DMS53 (cell line): ENCODE measurements at places on chromosomes 11 and 22.

GRCh38 chr22:45131749-45132148 is 32.0 kb upstream of the NUP50 start:
- no peak for DNase-seq

DNA sequence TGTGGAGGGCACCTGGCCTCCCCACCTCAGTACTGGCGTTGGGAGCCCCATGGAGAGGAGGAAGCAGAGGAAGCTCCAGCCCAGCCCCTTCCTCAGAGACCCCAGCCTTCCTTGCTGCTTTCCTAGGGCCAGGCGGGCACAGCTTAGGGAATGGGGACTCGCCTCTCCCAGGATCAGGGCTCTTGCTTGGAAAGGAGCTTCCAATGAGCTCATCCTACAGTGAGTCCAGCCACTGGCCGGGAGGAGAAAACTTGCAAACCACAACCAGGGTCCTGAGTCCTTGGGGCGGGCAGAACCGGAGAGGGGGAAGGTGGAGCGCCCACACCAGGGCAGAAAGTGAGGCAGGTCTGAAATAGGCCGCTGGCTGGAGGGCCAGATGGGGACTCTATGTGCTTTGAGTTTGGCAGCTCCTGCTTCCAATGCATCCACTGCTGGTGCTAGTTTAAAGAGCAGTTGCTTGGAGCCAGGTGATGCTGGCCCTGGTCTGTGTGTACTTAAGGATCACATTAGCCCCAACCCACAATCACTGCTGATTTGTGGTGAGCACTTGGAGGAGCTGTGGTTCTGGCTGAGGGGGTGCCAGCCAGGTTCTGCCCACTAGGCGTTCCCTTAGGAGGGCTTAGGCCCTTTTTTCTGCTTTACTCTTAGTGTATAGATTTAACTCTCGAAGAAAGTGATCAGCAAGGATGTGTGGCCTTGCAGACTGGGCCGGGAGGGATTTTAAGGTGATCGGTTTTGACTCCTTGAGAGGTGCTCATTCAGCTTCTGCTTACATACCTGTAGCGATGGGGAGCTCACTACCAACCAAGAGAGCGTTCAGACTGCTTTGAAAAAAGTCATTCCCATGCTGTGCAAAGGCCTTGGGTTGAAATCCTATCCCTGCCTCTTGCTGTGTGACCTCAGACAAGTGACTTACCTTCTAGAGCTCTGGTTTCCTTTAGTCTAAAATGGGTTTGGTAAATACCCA is 81.9 kb downstream of the TP53I11 start:
- DNase-seq, result no peak

DNA sequence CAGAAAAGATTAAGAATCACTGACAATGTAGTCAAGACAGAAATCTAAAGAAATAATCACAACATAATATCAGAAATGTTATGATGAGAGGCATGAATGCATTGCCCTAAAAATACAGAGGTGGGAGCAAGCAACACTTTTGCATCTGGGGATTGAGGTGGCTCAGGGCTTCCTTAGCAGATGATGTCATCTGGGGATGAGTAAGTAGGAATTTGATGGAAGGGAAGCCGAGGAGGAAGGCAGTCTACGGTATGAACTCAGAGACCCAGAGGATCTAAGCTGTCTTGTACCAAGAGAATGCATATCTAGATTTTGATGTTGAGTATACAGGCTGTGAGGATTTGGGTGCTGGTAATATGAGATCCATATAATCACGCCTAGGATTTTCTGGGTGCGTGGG is 193.0 kb upstream of the SNX19 start:
- DNase-seq, result no peak

DNA sequence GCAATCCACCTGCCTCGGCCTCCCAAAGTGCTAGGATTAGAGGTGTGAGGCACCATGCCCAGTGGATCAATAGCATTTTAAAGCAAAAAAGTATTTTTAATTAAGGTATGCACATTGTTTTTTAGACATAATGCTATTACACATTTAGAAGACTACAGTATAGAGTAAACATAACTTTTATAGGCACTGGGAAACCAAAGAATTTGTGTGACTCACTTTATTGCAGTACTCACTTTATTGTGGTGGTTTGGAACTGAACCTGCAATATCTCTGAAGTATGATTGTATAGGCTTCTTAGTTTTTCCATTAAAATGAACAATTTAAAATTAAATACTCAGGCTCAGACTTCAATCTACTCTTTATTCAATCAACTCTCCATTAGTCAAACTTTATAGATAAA is 17.5 kb upstream of the CD3E start:
- no peak for DNase-seq

GRCh38 chr22:50672041-50672440 is 582 bp upstream of the SHANK3 start:
- DNase-seq, result no peak

GRCh38 chr11:17703951-17704350 is 15.4 kb upstream of the MYOD1 start:
- peak; percentile 34 for DNase-seq

DNA sequence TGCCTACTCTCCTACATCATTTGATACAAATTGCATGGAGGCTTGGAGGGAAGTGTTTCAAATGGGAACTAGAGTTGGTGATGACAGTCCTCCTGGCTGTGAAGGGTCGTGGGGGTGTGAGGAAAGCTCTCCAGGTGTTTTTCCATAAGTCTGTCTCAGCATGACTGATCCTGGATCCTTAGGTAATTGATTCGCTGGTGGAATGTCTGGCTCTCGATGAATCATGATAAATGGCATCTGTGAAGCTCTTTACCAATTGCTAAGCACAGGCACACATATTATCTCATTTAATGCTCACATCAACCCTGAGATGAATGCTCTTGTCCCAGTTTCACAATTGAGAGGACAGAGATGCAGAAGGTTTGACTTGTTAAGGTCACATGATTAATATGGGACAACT is 107.5 kb downstream of the PKNOX2 start:
- DNase-seq, result no peak

DNA sequence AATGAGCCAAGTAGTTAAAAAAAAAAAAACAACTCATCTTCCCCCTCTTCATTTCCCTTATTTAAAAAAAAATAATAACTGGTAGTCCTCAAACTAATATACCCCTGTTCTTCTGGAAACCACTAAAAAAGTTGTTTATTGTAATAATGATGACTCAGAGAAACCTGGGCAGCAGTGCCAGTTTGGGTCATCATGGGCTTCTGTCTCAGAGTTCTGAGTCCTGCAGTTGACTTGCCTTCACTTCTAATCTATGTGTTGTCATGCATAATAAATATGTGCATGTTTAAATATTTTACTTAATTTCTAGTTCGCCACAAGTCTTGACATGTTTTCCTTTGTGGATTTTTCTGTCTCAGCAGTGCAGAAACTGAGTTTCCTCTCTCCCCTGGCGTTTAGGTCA is 46.8 kb downstream of the PPP2R1B start:
- DNase-seq, result no peak

- DNase-seq, result no peak
Measured at GRCh38 chr11:58992489-58992888, 53.2 kb downstream of the GLYATL1 start.

DNA sequence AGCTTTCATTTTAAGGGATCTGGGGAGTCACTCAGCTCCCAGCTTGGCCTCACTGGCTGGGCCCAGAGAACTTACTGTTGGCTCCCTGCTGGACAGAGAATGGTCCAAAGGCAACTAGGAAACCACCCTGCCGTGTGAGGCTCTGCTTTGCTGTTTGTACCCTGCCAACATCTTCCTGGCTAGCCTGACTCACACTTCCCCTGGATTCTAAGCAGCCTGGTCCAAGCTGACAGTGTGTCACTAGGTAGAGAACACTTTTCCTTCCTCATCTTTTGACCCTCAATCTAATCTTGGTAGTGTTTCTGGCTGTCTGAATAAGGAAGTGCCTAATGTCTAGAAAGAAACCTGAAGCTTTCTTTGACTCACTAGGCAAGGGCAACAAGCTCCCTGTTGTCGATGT is 76.7 kb downstream of the FAR1 start:
- DNase-seq, result no peak

GRCh38 chr22:25494774-25495173 is 69.7 kb upstream of the GRK3 start:
- no peak for DNase-seq

DNA sequence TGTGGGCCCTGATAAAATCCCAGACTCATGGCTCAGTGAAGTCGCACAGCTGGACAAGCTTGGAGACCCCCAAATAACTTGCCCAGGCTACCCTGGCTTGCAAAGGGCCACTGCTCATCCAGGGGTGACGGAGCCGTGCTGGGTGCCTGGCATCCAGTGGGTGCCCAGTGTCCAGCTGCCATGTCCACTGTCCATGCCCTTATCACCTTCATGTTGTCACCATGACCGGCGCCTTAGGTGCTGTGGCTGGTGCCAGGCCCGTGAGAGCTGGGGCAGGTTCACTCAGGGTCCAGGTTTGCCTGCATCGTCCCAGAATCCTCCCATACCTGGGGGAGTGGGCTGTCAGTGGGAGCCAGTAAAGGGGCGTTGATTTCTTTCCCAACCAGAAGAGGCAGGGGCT is 57.4 kb downstream of the LRP5 start:
- DNase-seq, result peak; percentile 49

DNA sequence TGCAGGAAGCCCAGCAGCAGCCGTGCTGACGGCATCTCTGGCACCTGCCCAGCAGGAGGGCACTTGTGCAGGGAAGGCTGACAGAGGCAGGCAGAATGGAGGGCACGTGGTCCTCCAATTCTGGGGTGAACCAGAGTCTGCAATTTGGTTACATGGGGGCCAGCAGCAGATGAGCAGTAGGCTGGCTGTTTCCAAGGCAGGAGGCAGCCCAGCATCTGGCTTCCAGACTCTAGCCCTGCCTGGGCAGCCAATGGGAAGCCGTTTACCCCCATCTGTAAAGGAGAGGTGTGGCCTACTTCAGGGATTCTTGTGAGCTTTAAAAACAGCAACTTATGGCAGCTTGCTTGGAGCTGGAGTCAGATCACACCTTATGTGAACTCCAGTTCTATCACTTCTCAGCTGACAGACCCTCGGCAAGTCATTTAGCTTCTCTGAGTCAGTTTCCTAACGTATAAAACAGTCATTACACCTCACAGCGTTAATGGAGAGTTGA is 27.9 kb upstream of the RASL10A start:
- DNase-seq, result peak; percentile 2

- DNase-seq, result no peak
Measured at GRCh38 chr22:25997886-25998775, 171.1 kb upstream of the SEZ6L start.

GRCh38 chr11:44886790-44887140 is 63.9 kb downstream of the TP53I11 start:
- DNase-seq, result peak; percentile 15

DNA sequence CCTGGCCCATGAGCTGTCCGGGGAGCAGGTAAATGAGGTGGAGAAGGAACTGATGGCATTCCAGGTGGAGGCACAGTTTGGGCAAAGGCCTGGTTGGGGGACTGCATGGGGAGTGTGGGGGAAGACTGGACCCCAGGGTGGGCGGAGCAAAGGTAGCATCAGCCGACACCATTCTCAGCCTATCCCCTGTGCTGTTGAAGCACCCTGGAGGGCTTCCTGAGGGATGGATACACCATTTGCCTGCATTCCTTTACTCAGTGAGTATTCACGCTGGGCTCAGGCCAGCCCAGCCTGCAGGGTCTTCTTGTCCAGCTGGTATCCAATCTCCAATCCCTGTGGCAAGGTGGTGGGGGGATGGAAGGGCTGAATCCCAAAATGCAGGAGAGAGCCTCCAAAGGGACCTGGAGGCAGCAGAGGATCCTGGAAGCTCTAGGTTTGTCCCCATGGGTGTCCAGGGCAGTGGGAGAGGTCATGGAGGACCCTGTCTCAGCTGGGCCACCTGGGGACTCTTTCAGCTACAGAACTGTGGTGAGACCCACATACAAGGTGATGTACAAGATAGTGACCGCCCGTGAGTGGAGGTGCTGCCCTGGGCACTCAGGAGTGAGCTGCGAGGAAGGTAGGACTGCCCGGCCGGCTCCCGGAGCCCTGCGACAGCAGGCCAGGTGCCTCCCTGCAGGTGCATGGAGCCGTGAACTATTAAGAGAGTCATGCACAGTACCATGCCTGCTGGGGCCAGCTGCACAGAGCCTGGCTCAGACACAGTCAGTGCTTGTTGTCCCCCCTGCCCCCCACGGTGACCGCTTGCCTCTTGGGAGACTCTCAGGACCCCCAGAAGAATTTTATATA is 9.5 kb downstream of the EMID1 start:
- peak; percentile 8 for DNase-seq

GRCh38 chr11:114612686-114613085 is 17.1 kb upstream of the NXPE4 start:
- DNase-seq, result no peak

- DNase-seq, result peak; percentile 71
Measured at GRCh38 chr11:6258571-6259081, 1.0 kb upstream of the CCKBR start.

- peak; percentile 58 for DNase-seq
Measured at GRCh38 chr11:78370406-78371172, 47.0 kb downstream of the GAB2 start.

DNA sequence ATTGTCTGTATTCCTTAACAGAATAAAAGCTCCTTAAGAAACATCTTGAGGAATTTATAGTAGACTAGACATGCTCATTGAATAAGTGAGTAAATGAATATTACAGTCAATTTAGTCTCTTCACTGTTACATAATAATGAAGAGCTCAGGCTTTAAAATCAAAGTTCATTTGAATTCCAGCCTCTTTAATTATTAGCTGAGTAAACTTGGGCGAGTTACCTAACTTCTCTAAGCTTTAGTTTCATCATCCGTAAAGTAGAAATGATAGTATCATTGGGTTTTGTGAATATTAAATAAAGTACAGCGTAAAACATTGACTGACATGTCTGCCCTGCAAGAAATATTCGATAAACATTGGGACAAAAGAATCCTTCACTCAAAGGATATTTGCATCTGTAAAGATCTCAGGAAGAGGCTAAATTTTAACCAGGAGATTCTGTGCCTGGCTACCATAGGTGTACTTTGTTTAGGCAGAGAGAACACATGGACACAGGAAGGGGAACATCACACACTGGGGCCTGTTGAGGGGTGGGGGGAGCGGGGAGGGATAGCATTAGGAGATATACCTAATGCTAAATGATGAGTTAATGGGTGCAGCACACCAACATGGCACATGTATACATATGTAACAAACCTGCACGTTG is 15.2 kb upstream of the BBOX1 start:
- no peak for DNase-seq

DNA sequence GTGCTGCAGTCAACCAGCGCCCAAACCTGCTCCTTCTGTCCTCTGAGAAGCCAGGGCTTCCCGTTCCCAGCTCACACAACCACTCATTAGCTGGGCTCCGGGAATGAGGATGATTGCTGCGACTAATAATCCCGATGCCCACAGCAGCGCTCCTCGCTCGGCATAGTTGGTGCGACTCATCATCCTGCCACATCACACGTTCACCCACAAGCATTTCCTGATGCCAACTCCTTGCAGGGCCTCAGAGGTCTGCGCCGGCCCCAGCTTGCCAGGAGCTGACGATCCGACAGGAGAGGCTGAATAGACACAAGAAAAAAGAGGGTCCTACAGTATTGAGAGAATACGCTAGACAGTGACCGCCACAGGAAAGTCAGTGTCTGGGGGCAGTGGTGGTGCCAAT is 10.6 kb upstream of the CSNK1E start:
- DNase-seq, result no peak

DNA sequence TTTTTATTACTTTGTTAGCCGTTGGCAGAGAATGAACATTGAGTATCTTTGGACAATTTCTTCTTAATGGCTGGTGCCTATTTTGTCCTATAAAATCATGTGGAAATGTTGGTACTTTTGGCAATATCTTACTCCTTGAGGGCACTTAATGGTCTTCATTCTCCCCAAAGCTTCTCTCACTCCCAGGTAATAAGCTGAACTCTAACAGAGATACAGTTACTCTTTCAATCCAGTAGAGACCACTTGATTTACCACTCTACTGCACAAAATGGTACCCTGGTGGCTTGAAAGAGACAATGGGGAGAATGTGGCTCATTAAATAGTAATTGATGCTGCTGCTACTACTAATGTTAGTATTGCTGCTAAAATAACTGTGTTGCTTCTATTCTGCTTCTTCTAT is 53.0 kb downstream of the MAML2 start:
- DNase-seq, result no peak
